Activated CD8-positive, alpha-beta T cell treated with anti-CD3 and anti-CD28 coated beads, Interleukin-2, amount 10 ng/mL, durations not matched to agents 7 days and 5 days (primary cell): ENCODE measurements at places on chromosomes 1 and 21. TPM values are rescaled to one million over a fixed set of nuclear protein-coding genes. Genes with fewer than 3 reads are reported as not detected.

AIRE gene
- not detected for total RNA-seq

DNA sequence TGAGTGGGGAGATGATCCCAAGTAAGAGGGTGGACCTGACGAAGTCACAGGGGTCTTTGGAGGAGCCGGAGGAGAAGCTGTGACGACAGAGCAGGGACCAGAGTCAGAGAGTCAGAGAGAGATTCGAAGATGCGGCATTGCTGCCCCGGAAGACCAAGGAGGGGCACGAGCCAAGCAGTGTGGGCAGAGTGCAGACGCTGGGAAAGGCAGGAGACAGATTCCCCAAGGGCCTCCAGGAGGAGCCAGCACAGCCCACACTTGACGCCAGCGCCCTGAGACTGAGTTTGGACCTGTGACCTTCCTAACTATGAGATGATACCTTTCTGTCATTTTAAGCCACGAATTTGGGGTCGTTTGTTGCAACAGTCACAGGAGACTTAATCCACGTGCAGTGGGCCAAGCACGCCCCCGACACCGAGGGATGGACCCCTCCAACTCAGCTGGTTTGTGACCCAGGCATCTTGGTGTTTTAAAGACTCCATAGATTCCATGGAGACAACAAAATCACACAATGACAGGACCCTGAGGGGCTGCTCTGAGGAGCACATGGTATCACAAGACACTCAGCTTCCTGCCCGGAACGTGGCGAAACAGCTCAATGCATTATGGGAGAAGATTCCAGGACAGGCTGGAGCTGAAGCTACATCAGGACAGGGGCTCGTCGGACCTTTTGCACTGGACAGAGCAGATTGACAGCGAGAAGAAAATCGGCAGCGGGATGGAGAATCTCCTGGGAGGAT is 11.0 kb upstream of the TFF1 start:
- H3K4me1 ChIP-seq, result peaks cover 25% of the 10 kb centered on the region
- H3K4me3 ChIP-seq, result no peak overlapping the region
- H3K27me3 ChIP-seq, result no peaks in the 10 kb centered on the region

- peaks cover 13% of the 10 kb centered on the region for H3K4me1 ChIP-seq
- H3K27me3 ChIP-seq, result peaks cover 22% of the 10 kb centered on the region
- DNase-seq, result no peak
- no peak overlapping the region for H3K27ac ChIP-seq
- no peak overlapping the region for H3K4me3 ChIP-seq
Observed at GRCh38 chr1:204382714-204383083, 23.0 kb upstream of the PLEKHA6 start.

DNA sequence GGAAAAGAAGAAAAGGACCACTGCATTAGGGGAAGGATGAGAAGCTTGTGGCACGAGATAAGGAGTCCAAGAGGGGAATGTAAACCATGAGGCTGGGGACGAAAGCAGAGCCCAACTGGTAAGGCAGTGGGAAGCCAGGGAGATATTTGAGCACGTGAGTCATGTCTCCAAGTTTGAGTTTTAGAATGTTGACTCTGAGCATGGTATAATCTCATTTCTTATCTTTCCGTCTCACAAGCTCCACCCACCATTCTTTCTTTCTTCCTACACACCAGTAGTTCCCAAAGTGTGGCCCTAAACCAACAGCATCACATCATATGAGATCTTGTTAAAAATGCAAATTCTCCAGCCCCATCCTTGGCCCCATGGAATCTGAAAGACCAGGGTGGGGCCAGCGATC is 145.3 kb downstream of the PLPP3 start:
- no peak for DNase-seq
- H3K27me3 ChIP-seq, result no peaks in the 10 kb centered on the region
- H3K36me3 ChIP-seq, result no peaks in the 10 kb centered on the region
- no peaks in the 10 kb centered on the region for H3K4me1 ChIP-seq
- no peak overlapping the region for H3K4me3 ChIP-seq
